AG08395 (cell line): ENCODE measurements at places on chromosomes 3 and 15.

DNA sequence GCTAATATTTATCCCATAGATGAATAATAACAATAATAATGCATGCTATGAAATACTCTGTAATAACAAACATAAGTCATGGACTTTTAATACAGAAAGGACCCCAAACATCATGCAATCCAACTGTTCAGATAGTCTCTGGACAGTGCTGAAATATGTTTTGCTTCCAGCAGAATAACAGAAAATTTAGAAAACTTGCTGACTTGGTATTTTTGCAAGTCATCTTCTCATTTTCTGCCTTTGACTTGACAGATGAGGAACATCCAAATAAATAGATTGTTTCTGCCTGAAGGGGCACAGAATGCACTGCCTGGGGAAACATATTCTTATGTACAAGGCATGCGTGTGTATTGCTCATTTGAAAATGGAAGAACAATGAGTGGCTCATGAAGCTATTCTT is 442.4 kb upstream of the GRM7 start:
- no peak for DNase-seq

- DNase-seq, result no peak
Measured at GRCh38 chr15:70424937-70425411, 327.3 kb upstream of the TLE3 start.

DNA sequence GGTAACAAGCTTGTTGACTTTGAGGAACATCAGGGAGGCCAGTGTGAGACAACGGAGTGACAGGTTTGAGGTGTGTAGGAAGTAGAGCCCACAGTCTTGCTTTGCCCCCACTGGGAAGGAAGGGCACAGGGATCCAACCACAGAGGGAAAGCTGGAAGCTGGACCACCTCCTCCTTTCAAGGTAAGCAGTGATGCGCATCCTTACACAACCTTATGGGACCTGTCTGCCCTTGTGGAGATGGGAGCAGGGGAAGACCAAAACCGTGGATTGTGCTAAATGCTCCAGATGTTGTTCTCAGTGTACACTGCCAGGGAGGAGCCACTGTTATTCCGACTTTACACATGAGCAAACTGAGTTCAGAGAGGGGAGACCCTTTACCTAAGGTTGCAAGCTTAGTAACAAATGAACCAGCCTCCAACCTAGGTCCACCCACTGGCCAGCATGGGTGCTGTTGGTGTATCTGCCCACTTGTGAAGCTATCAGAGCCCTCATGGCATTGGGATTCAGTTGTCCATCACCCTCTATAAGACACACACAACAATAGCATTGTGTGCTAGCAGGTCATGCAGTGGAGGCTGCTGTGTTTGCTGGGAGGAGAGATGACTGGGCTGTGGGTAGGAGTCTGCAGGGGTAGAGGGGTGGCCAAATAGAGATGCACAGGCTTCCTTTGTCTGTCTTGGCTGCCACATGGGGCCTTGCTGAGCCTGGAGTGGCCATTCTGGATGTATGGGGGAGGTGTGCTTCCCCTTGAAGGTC is 586 bp upstream of the LSMEM2 start:
- DNase-seq, result no peak

DNA sequence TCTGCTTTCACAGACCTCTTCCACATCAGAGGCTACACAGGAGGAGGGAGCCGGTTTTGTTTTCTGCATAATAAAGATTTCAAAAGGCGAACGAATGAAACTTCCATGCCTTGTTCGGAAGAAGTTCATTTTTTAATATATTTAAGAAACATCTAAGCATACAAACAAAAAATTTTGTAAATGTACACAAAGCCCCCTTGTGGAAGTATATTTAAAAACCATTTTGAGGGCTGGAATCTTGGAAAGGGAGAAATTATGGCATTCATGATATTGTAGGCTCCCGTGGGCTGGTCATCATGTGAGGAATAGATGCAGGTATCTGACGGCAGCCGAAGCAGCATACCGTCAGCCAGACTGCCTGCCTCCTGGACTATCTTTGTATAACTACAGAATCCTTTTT is 90.4 kb downstream of the MECOM start:
- DNase-seq, result no peak

DNA sequence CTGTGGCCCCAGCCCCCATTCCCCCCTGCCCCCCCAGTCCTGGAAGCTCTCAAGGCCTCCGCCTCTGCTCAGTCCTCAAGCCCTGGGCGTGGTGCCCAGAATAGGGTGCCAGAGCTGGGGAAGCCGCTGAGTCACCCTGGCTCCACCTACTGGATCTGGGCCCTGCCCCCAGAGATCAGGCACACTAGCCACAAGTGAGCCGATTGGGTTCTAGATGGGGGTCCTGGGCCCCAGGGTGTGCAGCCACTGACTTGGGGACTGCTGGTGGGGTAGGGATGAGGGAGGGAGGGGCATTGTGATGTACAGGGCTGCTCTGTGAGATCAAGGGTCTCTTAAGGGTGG is 5.7 kb downstream of the EIF4G1 start:
- peak; percentile 99 for DNase-seq

- no peak for DNase-seq
Measured at GRCh38 chr3:188936597-188937107, 235.1 kb upstream of the TPRG1 start.

GRCh38 chr3:127107002-127107401 is 85.9 kb upstream of the PRR23E start:
- no peak for DNase-seq

GRCh38 chr3:72746430-72747411 is 101.5 kb downstream of the SHQ1 start:
- no peak for DNase-seq

GRCh38 chr15:32135335-32135734 is 105.0 kb downstream of the CHRNA7 start:
- DNase-seq, result no peak

DNA sequence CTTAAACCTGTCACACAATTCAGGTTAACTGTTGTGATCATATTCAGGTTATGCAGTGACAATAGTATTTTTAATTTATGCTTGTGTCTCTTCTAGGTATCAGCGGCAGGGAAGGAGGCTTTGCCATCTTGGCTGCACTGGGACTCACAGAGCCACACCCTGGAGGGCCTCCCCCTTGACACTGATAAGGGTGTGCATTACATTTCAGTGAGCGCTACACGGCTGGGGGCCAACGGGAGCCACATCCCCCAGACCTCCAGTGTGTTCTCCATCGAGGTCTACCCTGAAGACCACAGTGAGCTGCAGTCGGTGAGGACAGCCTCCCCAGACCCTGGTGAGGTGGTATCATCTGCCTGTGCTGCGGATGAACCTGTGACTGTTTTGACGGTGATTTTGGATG is 23.6 kb upstream of the BSN start:
- DNase-seq, result no peak

- DNase-seq, result no peak
Measured at GRCh38 chr3:185632996-185633395, 46.9 kb downstream of the SENP2 start.
